Stimulated activated CD4-positive, alpha-beta T cell treated with anti-CD3 and anti-CD28 coated beads, Interleukin-2, amount 100 ng/mL, for 48 hours (primary cell): ENCODE measurements at places on chromosomes 1 and 21.

- no peak for DNase-seq
Observed at GRCh38 chr21:45295576-45296365, 8.1 kb upstream of the POFUT2 start.

GRCh38 chr1:235952950-235953615 is 86.4 kb upstream of the LYST start:
- DNase-seq, result peak; percentile 24

DNA sequence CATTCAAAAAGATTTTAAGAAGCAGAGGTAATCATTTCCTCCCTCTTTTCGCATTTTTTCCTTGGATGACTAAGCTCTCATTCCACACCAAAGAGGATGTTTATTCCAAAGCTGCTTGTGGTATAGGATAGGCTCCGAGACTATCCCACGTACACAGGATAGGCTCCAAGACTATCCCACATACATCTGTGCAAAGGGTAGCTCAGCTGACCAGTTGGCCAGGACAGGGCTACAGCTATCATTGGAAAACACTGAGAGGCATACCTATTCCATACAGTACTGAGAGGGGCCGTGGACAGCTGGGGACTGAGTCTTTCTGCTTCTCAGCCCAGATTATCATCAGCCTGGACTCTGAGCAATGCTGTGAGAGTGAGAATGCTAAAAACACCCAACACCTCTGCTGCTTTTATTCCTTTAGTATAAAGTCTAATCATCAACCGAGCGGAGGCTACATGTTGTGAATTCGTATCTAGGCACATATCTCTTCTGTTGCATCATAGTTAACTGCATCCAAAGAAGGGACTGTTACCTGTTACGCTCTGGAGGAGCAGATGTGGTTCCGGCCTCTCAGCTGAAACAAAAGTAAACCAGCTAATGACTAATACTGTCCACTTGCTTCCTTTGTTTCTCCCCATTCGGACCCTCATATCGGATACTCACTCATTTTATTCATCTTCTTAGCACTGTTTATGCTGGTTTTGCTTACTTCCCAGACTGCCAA is 141.0 kb downstream of the TNFSF18 start:
- no peak for DNase-seq

GRCh38 chr1:103180660-103181059 is 72.3 kb upstream of the COL11A1 start:
- DNase-seq, result no peak

- no peak for DNase-seq
Observed at GRCh38 chr1:17538010-17538409, 1.5 kb upstream of the ARHGEF10L start.

DNA sequence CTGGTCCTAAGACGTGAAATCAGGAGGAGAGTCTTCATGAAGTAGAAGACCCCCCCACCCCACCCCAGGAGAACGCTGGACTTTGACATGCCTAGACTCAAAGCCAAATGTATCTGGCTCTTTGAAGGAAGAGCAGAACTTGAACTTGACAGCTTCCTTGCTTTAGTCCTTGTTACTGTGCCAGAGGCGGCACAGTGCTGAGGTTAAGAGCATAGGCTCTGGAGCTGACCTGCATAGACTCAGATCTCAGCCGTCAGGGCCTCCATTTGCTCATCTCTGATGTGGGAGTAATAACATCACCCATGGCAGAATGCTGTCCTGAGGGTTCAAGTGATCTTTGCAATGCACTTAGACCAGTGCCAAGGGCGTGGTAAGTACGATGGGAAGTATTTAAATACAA is 39.0 kb downstream of the COL6A1 start:
- no peak for DNase-seq

DNA sequence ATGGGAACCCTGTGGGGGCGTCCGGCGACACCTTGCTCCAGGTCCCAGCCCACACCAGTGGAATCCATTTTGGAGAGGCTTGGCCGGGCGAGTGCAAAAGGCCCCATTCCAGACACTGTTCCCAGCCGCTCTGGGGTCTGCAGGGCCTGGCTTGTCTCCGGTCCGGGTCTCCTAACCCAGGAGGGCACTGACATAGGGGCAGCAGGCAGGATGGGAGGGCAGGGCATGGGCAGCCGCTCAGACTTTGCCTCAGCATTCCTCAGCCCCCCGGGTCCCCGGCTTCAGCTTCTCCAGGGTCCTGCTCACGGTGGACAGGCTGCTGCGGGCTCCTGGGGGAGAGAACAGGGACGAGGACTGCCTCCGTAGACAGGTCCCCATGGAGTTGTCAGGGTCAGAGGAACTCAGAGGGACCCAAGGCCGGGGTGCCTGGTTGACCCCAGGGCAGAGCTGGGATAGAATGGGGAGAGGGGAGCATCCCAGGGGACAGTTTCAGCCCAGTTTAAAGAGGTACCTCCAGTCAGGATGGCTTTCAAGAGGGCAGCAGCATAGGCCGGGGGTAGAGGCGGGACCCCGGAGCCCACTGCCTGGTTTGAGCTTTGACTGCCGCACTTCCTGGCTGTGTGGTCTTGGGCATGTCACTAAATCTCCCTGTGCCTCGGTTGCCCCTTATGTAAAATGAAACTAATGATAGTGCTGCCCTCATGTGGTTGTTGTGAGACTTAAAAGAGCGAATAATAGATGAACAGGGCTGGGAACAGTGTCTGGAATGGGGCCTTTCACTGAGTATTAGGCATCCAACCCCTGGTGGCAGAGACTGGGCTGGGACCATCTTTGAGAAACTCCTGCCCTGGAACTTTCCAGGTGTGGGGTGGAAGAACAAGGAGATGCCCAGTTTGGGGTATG is 3.7 kb downstream of the KNCN start:
- DNase-seq, result no peak

GRCh38 chr1:181187337-181188126 is 99.0 kb downstream of the IER5 start:
- DNase-seq, result no peak

GRCh38 chr1:24745711-24746413 is 615 bp downstream of the CLIC4 start:
- peak; percentile 21 for DNase-seq

DNA sequence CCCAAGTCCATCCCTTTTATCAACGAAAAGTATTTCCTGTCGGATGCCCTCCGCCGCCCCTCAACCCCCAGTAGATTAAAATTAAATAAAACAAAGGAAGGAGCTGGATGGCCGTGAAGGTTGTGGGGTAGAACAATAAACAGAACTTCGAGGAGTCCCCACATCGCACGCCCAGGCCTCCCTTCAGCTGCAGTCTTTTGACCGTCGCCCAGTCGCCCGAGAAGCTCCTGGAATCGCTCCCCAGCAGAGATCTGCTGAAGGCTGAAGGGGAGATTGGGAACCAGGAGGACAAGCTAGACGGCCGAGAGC is 905 bp downstream of the BARHL2 start:
- DNase-seq, result no peak

DNA sequence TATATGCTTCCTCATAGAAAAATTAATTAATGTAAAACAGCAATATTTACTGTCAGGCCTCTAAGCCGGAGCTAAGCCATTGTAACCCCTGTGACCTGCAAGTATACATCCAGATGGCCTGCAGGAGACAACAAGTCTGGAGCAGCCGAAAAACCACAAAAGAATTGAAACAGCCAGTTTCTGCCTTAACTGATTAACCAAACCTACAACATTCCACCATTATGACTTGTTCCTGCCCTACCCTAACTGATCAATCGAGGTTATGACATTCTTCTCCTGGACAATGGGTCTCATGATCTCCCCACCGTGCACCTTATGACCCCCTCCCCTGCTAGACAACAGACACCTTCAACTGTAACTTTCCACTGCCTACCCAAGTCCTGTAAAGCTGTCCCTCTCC is 205.8 kb upstream of the DUSP10 start:
- DNase-seq, result no peak

- no peak for DNase-seq
Observed at GRCh38 chr1:231059566-231060193, 19.6 kb upstream of the FAM89A start.

DNA sequence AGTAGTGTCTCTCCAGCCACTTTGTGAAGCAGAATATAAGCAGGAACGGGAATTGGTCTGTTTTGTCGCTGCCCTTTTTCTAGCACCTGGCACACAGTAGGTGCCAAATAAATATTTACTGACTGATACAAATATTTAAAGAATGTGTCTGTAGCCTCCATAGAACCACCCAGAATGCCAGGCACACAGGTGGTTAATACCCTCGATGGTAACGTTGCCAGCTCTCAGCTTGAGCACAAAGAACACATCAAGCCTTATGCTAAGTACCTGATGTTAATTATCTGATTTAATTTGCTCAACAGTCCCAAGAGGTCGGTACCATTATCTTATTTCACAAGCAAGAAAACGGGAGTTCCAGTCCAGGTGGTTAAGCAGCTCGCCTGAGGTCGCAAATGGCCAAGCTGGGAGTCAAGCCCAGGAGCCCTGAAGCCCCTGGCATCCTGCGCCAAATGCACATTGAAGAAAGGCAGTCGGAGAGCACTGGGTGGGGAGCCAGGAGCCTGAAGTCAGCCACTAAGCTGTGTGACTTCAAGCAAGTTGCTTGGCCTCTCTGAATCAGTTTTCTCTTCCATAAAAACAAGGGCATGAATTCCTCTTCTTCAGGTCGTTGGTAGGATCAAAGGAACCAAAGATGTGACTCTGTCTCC is 26.4 kb downstream of the HSPG2 start:
- DNase-seq, result no peak

DNA sequence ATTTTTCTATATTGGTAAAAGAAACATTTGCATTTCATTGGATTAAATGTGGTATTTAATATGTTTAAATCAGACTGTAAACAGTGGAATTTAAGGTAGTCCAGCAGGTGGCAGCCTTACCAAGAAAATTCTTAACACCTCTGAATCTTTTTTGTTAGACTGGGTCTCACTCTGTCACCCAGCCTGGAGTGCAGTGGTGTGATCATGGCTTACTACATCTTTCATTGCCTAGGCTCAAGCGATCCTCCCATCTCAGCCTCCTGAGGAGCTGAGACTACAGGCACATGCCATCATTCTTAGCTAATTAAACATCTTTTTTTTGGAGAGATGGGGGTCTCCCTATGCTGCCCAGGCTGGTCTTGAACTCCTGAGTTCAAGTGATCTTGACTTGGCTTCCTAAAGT is 98.8 kb downstream of the RABGAP1L start:
- peak; percentile 26 for DNase-seq

- DNase-seq, result no peak
Observed at GRCh38 chr1:156367383-156368156, 1.4 kb upstream of the RHBG start.
